ENCODE measurements at places on chromosomes 2 and 18.

DNA sequence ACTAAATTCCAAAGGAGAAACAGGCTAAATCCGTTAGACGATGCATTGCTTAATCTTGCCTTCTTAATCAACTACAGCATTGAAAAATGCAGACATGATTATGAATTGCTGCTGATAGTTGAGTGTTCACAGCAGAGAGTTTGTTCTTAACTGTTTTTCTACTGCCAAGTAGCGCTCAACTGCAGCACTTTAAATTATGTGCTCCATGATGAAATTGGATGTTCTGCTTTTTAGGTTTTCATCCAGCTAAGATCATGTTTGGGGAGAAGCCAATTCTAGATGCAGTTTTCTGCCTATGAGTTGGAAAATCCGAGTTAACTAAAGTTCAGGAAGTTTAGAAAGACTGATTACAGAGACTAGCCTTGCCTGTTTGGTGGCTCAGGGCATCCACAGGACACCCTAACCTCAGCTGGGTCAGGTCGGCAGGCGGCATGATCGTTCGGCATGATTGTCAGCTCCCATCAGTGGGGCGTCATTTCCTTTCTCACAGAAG lies 119.4 kb upstream of the PIEZO2 start:
- no peak for DNase-seq

DNA sequence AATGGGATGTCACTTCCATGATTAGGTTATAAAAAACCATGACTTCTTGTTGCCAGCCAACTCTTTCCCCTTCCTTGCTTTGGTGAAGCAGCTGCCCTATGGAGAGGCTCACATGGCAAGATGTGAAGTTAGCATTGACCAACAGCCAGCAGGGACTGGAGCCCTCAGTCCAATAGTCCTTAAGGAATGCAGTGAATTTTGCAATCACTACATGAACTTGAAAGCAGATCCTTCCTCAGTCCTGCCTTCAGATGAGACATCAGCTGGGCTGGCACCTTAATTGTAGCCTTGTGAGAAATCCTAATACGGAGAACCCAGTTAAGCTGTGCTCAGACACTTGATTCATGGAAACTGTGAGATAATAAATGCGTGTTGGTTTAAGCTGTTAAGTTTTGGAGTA lies 61.8 kb downstream of the ATP8B1 start:
- DNase-seq, result no peak

DNA sequence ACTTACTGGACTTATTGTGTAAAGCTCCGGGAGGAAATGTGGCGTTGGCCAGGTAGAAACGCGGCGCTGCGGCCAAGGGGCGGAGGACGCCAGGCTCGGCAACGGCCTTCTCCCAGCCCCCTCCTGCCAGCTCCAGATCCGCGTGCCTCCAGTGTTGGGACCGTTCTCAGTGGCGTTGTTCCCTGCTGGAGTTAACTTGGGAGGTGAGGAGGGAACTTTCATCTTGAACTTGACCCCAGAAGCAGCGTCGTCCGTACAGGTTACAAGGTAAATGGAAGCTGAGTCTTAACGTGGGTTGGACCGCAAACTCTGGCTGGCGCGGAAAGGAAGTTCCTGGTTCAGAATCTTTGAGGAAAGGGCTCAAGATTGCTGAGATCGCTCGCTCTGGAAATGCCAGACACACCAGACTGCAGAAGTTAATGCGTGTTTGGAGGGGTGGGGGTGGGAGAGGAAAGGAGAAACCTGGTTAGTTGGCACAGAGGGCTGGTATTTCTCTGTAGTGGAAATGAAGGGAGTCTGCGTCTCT lies 1.3 kb downstream of the TANC1 start:
- DNase-seq, result no peak

DNA sequence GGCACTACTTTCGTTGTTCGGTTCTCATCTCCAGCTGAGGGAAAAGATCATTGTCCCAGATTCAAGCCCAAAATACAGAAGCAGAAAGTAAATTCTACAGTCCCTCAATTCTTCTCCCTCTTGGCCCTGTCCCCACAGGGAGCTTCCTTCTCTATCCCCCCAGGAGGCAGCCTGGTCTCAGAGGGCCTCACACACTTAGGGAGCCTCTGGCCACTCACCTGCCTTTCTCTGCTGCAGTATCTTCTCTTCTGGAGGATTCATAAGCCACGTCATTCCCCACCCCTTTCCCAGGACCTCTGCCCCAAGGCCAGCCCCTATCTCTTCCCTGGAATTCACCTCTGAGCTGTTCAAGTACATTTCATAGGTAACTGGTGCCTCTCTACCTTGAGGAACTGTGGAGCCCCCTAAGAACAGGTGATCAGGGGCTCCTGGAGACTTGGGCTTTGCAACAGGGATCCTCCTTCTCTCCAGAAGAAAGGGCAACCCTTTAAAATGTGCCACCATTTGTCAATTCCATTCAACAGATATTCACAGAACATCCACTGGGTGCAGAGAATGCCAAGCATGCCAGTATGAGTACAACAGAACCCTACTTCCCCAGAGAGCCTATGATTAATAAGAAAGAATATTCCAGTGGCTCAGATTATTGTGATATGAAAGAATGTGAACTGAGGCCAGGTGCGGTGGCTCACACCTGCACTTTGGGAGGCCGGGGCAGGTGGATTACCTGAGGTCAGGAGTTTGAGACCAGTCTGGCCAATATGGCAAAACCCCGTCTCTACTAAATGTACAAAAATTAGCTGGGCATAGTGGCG lies 72.9 kb downstream of the CIB4 start:
- no peak for DNase-seq

DNA sequence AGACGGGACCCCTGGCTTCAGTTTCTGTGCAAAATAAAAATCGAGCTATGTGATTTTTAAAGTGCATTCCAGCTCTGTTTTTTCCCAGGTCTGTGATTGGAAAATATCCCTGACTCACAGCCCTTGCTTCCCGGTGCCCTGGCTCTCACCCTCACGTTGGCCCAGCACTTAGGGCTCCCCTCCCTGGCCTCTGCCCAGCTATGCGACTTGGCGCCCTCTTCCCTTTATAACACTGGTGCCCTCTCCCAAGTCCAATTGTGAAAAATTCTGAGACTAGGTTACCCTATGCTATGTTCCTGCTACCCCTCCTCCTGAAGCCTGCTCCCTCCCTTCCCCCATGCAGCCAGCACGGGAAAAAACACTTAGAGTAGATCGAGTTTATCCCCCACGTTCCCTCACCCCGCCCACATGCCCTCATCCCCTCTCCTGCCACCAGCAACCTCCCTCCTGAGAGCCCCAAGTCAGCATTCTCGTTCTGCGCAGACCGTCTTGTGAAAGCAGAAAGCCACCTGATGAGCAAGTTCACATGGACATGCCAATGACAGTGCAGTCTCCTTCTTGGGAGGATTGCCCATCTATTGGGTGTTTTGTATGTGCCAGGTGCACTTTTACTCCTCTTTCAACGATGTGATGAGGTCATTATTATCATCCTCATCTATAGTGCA lies 228.8 kb downstream of the VAPA start:
- no peak for DNase-seq
